Left kidney (tissue), 8 donors: ENCODE measurements at places on chromosomes 11 and 22.

GRCh38 chr22:22375576-22376351 lies 131.2 kb downstream of the VPREB1 start:
- no peak for DNase-seq

- no peak for DNase-seq
Observed at GRCh38 chr11:121117788-121118187, 16.7 kb downstream of the TECTA start.

- DNase-seq: no peak
Observed at GRCh38 chr11:80512491-80512890, 1071.7 kb upstream of the TENM4 start.

DNA sequence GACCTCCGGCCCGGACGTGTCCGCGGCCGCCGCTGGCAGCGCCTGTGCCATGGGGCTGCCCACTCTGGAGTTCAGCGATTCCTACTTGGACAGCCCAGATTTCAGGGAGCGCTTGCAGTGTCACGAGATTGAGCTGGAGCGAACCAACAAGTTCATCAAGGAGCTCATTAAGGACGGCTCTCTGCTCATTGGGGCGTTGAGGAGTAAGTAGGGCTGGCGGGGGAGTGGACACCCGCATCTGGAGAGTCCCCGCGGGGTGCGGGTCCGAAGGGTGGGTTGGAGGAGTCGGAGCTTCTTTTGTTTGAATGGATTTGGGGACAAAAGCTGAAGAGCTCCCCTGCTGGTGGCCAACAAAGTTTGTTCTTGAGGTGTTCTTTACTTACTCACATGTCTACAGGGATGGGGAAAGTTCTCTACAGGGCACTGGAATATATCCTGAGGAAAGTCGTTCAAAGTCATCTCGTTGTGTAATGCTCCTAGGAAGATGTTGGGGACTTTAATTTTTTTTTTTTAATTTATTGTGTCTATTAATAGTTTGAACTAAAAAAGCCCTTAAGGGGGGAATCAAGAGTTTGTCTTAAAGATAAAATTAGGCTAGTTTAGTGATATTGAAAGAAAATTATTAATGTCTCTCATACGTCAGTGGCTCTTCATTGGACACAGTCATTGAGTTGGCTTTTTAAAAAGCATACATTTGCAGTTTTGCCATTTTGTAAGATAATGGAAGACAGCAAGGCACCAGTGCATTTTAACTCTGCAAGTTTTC lies 725 bp downstream of the ARHGAP42 start:
- DNase-seq: peak; percentile 90

DNA sequence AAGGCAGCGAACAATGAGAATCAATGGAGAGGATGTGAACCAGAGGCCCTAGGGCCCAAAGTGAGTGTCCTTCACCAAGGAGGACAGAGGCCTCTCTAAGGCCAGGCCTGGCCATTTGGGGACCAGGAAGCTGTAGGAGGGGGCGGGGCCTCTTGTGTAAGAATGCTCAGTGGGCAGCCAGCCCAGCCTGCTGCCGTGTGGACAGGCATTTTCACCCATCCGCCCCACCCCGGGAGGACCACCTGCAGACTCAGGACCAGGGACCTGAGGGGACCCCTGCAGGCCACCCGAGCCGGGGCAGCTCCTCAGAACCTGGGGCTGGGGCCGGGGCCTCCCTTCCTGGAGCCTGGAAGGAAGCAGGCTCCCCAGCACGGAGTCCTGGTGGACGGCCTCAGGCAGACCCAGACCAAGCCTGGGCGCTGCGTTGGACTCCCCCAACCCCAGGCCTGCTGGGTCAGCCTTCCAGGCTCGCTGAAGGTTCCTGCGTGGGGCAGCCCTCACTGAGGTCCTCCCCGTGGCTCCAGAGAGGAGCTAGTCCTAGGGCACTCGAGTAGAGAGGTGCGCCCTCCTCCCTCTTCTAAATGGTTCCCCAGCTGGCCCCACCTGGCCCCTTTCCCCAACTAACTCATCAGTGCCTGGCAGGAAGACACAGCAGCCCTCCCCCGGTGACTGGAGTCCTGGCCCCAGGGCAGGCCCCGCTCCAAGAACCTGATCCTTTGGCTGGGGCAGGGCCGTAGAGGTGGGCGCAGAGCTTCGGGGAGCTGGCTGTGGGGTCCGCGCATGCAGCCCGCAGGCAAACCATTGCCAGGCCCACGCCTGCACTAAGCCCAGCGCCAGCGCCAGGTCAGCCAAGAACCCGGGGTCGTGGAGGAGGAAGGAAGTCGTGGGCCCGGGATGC lies 1.5 kb upstream of the TRABD start:
- DNase-seq: no peak
